ENCODE measurements at places on chromosomes 7 and 10.

- DNase-seq, result no peak
Observed at GRCh38 chr10:17648243-17649035, 4.5 kb downstream of the STAM start.

DNA sequence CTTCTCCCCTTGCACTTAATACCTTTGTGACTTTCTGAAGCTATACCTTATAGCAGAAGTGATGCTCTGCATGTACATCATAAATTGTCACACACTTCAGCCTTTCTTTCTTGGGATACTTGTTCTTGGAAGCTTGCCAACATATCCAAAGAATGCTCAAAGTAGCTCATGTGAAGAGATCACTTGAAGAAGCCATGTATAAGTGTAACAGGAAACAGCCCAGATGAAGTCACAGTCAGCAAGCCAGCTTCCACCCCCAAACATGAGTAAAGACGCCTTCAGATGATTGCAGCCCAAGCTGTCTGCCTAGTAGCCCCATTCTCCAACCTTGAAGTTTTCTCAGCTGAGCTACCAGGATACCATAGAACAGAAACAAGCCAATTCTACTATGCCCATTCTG, 50.9 kb downstream of the DGKB start:
- DNase-seq, result no peak

- no peak for DNase-seq
Observed at GRCh38 chr10:78223088-78223487, 189.4 kb downstream of the RPS24 start.

DNA sequence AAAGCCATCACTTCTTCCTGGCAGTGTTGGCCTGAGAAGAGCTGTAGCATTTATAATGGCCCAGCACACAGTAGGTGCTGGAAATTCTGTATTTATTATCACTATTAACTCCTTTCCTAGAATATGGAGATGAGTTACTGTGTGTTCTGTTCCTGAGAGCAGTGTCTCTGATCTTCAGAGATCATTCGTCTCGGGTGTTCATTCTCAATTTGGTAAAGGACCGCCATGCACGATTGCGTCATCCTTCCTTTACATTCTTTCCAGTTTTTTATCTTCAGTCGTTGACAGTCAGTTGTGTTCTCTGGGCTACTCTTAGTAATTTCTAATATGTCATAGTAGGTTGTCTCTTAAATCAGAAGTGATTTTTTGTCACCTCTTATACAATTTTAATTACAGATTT, 18.6 kb downstream of the RNF32 start:
- no peak for DNase-seq

DNA sequence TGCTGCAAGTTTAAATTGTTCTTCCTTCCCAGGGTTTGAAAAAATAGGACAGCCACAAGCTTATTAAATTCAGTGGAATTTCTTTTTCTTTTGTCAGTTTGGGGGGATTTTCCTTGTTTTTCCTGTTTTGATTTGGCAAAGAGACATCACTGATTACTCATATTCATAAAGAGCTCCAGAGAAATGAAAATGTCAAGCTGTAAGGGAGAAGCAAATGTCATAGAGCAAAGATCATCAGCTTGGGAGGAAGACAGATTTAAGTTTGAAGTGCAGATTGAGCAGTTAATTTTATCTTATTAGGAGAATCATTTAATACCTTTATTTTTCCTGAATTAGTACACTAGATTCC, 255.8 kb upstream of the PHYHIPL start:
- DNase-seq, result no peak

DNA sequence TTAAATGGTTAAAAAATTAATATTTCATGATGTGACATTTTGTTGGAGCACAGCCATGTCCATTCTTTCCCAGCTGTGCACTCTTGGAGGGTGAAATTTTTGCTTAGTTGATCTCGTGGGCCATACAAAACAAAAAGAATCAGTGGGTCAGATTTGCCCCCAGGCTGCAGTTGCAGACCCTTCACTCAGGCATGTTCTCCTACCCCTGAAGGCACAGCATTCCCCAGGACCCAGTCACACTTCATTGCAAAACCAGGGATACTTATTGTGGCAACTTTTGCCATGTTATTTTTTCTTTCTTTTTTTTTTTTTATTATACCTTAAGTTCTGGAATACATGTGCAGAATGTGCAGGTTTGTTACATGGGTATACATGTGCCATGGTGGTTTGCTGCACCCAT, 6.0 kb downstream of the TAS2R40 start:
- no peak for DNase-seq

DNA sequence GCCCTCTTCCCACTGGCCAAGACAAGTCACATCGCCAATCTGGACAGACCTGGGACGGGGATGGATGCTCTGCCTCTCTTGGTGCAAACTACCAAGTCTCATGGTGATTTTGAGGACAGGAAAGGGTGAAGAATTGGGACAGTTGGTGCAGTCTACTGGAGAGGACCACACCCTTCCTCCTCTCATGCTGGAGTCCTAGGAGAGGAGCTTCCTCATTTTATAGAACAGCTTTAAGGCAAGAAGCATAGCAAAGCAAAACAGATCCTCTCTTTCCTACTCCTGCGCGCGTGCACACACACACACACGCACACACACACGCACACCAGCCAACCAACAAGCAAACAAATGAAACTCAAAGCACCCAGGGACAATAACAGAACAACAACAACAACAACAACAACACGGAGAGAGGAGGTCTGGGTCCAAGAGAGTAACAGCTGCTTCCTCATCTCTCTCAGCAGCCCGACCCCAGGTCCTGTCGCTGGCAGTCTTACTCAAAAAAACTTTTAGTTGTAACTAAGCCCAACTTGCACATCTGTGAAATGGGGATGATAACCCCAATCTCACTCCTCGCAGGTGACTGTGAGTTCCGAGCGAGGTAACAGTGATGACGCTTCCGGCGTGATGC, 83.4 kb downstream of the TMEM178B start:
- no peak for DNase-seq
